ENCODE measurements at places on chromosomes 2 and 18.
A peak's percentile ranks its signal among the peaks of the same experiment; 100 is the strongest.

GRCh38 chr18:32530947-32531651, 60.4 kb upstream of the GAREM1 start:
- no peak for DNase-seq

GRCh38 chr2:170975127-170975942, 46.3 kb downstream of the GORASP2 start:
- no peak for DNase-seq

DNA sequence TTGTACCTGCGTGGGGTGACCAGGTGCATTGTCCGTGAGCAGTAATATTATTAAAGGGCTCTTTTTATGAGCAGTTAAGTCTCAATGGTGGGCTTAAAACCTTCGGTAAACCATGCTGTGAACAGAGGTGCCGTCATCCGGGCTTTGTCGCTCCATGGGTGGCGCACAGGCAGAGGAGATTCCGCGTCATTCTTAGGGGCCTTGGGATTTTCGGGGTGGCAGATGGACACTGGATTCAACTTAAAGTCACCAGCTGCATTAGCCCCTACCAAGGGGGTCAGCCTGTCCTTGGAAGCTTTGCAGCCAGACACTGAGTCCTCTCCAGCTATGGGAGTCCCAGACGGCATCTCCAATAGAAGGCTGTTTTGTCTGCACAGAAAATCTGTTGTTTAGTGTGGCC, 107.7 kb downstream of the NFATC1 start:
- no peak for DNase-seq

GRCh38 chr2:238449241-238449640, 22.5 kb downstream of the ASB1 start:
- DNase-seq, result no peak

DNA sequence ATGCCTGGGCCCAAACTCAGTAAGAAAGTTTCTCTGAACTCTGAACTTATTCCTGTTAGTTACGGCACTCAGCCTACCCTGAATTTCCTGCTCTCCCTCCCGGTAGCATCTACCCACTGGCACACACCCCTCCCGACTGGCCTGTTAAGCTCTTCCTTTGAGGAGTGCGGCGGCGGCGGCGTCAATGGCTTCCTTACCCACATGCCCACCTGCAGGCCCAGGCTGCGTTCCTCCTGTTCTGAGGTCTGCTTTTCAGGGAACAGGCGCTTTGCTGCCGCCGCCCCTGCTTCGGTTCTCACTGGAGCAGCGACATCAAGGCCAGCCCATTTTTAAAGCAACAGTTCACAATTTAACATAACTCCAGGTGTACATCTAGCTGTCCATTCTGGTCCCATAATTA, 432.4 kb downstream of the DCDC2C start:
- DNase-seq, result no peak

- DNase-seq, result peak; percentile 96
Measured at GRCh38 chr2:9234680-9235146, 28.1 kb downstream of the ASAP2 start.

Measured in HS-5 (cell line).